M059J (cell line): ENCODE measurements at places on chromosomes 12 and 14.

- DNase-seq, result peak; percentile 84
Measured at GRCh38 chr14:20469890-20470602, 840 bp downstream of the PNP start.

- DNase-seq, result peak; percentile 74
Measured at GRCh38 chr12:26803552-26803951, 29.4 kb downstream of the ITPR2 start.

GRCh38 chr12:20620261-20620660 lies 74.9 kb upstream of the SLCO1C1 start:
- DNase-seq, result no peak

GRCh38 chr14:95225251-95225887 lies 68.0 kb upstream of the DICER1 start:
- DNase-seq, result no peak

- no peak for DNase-seq
Measured at GRCh38 chr14:76023757-76024156, 38.2 kb downstream of the IFT43 start.

GRCh38 chr14:21405097-21405496 lies 21.3 kb upstream of the SUPT16H start:
- peak; percentile 9 for DNase-seq

- DNase-seq, result no peak
Measured at GRCh38 chr12:53995378-53996239, 4.4 kb upstream of the HOXC9 start.

GRCh38 chr14:105299654-105300541 lies 903 bp downstream of the BRF1 start:
- peak; percentile 19 for DNase-seq

DNA sequence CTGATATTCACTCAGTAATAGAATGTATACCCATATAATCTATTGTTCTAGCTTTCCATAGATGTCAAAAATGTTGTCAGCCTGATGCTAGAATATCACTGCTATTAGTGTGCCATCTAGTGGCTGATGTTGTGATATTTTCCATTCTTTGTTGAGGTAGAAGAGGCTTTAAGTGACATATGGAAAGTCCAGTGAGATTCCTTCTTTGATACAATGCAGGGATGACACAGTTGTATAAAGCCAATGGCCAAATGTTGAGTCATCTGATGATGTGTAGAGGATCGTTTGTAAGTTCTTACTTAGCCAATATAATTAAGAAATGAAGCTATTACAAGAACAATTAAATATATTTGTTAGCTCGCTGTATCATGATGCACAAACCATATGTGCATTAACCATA lies 58.1 kb upstream of the PCED1B start:
- DNase-seq, result peak; percentile 91

GRCh38 chr12:132582582-132583410 lies 27.6 kb downstream of the LRCOL1 start:
- DNase-seq, result no peak

DNA sequence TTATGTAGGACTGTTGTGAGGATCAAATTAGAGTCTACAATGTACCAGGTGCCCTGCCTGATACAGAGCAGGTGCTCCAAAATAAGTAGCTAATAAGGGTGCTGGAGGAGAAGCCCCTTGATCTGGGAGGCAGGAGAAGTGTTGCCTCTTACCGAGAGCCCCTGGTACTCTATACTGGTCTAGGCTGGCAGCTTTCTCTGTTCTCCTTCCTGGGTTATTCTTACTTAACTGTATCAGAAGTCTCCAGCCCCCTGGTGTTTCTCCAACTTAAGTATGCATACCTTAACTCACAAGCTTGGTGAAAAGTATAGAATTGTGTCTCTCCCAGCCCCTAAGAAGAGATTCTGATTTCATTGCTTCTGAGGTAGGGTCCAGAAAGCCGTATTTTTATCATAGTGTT lies 254.9 kb downstream of the LRIG3 start:
- no peak for DNase-seq

DNA sequence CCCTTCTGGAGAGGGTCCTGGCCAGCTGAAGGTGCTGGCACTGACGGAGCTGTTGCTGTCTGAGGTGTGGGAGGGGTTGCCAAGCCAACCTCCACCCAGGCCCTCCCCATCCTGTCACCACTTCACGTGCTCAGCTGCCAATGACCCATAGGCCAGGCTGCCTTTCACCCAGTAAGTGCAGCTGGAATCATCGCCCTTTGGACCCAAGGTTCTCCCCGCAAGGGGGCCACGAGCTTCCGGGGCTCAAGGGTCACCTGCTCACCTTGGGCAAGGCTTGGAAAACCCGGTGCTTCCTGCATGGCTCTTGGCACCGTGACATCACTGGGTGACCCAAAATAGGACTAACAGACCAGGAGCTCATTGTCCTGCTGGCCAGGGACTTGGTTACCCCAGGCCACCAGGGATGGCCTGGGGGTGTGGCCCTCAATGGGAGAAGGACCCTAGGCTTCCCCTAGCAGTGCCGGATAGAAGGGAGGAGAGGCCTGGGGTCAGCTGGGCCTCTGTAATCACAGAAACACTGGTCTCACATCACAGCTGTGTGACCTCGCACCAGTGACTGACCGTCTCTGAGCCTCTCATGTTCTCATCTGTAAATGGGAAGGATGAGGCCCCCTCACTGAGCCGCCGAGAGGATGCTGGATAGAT lies 51.3 kb downstream of the CCDC85C start:
- no peak for DNase-seq

GRCh38 chr12:115763982-115764621 lies 513.4 kb downstream of the MED13L start:
- DNase-seq, result peak; percentile 37

GRCh38 chr14:89912667-89913211 lies 41.8 kb downstream of the EFCAB11 start:
- peak; percentile 98 for DNase-seq

DNA sequence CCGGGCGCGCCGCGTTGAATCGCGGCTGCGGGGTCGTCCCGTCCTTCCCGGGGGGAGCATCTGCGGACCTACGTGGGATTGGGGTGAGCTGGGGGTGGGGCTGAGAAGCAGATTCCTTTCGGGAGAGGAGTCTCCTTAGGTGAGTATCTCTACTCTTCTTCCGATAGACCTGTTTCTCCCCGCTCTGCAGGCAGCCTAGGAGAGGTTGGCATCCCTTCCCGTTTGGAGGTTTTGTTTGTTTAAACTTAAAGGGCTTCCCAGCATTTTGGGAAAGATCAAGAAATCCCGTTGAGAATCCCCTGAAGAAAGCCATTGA lies 411 bp downstream of the TTLL5 start:
- no peak for DNase-seq

GRCh38 chr12:57552306-57552651 lies 2.4 kb downstream of the KIF5A start:
- DNase-seq, result no peak

- DNase-seq, result no peak
Measured at GRCh38 chr12:79673354-79673753, 17.4 kb downstream of the PAWR start.

GRCh38 chr14:31510222-31510621 lies 22.4 kb upstream of the GPR33 start:
- peak; percentile 24 for DNase-seq

- DNase-seq, result no peak
Measured at GRCh38 chr12:65147312-65147905, 22.0 kb upstream of the LEMD3 start.

GRCh38 chr14:64491637-64492036 lies 12.0 kb downstream of the ZBTB25 start:
- DNase-seq, result no peak

DNA sequence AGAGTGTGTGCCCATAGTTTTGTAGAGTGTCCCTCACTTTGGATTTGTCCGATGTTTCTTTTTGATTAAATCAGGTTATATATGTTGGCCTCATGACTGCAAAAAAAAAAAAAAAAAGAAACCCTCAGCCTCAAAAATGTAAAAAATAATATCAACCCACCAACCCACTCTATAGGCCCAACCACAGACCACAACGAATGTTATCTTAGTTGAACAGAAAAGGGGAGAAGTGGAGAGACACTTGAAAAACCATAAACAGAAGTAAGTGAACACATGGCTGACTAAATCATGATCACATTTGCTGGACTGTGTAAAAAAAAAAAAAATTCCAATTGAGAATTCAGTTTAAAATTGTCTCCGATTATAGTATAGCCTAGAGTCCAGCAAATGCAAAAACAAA lies 45.5 kb upstream of the ST8SIA1 start:
- no peak for DNase-seq

- DNase-seq, result no peak
Measured at GRCh38 chr12:32987512-32987911, 90.9 kb upstream of the PKP2 start.

GRCh38 chr14:61435563-61436337 lies 114.4 kb downstream of the PRKCH start:
- no peak for DNase-seq

GRCh38 chr12:49843876-49844437 lies 1.1 kb upstream of the BCDIN3D start:
- peak; percentile 29 for DNase-seq

DNA sequence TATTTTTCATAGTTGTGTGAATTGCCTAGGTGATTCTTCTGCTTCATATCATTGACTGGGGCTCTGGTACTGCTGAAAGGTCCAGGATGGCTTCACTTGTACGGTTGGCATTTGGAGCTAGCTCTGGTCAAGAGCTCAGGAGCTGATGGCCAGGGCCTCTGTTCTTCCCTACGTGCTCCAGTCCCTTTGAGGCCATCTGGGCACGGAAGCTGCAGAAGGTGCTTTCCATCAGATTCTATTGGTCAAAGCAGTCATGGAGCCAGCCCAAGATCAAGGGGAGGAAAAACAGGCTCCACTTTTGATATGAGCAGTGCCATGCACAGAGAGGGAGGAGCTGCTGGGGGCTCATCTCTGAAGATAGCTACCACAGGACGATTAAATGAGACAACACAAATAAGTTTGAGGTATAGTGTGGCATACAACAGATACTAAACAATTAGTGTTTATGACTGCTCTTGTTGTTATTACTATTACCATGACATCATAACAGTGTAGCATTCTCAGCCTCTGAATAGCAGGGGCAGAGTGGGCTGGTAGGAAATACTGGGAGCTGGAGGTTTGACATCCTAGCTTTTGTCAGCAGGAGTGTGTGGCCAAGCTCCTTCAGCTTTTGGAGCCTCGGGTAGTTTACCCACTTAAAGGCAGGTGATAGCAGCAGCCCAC lies 10.4 kb downstream of the KRT83 start:
- peak; percentile 59 for DNase-seq

DNA sequence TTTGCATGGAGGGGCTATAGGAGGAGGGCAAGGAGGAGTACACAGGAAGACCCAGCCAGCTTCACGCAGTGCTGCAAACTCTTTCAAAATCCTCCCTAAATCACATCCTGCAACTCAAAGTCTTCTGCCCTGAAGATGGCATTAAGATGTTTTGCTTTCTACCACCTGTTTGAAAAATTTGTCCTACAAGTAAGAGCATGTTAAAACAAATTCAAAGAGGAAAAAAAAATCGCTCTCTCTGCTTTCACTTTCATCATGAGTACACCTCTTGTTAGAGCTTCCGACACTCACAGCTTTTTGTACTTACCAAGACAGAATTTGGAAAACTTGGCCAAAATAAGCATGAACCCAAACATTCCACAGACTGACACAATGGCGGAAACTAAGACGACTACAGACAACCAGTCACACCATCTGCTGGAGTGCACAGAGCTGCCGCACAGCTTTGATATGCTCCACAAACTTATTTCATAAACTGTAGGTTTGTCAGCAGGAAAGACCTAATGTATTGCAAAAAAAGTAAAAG lies 21.3 kb downstream of the GCH1 start:
- peak; percentile 63 for DNase-seq

- no peak for DNase-seq
Measured at GRCh38 chr14:28767030-28767852, 654 bp downstream of the FOXG1 start.

GRCh38 chr14:99262977-99263448 lies 9.0 kb downstream of the BCL11B start:
- no peak for DNase-seq

DNA sequence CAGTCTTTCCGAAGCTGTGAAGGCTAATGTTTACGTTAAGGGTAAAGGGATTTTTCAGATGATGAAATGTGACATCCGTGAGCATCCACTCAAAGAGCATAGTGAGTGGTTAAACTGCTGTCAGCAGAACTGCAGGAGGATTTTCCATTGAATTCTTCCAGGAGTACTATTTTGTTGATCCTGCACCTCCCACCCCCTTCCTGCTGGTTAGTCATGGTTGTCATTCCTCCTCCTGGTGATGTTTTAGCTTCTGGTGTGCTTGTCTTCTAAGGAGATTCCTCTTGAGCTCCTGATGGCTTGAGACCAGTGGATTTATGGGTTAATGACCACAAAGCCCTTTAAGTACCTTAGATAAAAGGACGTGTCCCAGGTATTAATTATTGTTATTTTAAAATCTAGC lies 2.4 kb upstream of the GPRC5D start:
- no peak for DNase-seq

GRCh38 chr12:90120627-90121026 lies 412.0 kb upstream of the ATP2B1 start:
- no peak for DNase-seq

GRCh38 chr12:57833672-57834071 lies 12.9 kb downstream of the CTDSP2 start:
- no peak for DNase-seq

- no peak for DNase-seq
Measured at GRCh38 chr14:90756755-90757345, 59.4 kb downstream of the TTC7B start.

- no peak for DNase-seq
Measured at GRCh38 chr12:7479771-7480170, 23.8 kb downstream of the CD163 start.

- no peak for DNase-seq
Measured at GRCh38 chr12:110146986-110147385, 22.8 kb downstream of the IFT81 start.

GRCh38 chr12:7373226-7373625 lies 69.4 kb downstream of the ACSM4 start:
- no peak for DNase-seq

- peak; percentile 0 for DNase-seq
Measured at GRCh38 chr14:98069712-98070171, 1202.3 kb downstream of the BCL11B start.

- DNase-seq, result no peak
Measured at GRCh38 chr12:111754671-111755070, 12.1 kb upstream of the ALDH2 start.

- DNase-seq, result no peak
Measured at GRCh38 chr12:9134981-9135628, 19.4 kb upstream of the A2M start.

DNA sequence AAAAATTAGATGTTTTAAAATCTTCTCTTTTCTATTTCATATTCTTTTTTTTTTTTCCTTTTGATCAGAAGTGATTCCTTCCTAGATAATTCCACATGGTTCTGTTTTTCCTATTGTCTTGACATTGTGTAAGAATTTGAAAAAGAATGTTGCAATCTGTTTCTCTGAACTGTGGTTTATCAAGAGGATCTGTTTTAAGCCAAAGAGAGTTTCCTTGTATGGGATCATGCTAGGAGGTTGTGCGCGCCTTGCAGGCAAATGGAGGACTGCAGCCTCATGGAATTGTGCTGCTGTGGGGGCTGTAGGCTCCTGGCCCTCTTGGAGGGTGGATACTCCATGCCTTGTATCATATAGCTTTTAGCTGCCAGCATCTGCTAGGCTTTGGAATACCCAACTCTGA lies 43.3 kb upstream of the MBIP start:
- DNase-seq, result no peak
